ENCODE measurements at places on chromosomes 1 and 21.

DNA sequence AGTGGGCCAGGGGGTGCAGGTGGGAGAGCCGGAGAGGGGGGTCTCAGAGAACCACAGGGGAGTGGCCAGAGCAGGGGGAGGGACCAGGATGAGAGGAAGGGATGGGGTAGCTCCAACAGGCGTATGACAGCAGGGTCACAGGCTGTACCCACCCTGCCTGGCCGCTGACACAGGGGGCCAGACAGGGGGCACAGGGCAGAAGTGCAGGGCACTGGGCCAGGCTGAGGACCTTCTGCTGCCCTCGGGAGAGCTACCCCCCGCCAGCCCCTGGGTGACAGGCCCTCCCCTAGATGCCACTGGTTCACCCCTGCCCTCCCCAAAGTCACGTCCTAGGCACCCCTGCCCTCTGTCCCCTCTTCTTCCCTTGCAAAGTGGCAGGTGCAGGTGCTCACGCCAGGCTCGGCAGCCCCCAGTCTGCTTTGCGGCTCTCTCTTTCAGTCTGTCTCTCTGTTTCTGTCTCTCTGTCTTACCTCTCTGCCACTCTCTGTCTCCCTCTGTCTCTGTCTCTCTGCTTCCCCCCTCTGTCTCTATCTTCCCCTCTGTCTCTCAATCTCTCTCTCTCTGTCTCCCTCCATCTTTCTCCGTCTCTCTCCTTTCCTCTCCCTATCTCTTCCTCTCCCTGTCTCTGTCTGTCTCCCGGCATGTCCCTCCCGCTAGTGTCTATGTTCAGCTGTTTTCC, 48.5 kb downstream of the WNT9A start:
- no peak for DNase-seq

GRCh38 chr1:22848405-22848804, 124.3 kb downstream of the LACTBL1 start:
- no peak for DNase-seq

DNA sequence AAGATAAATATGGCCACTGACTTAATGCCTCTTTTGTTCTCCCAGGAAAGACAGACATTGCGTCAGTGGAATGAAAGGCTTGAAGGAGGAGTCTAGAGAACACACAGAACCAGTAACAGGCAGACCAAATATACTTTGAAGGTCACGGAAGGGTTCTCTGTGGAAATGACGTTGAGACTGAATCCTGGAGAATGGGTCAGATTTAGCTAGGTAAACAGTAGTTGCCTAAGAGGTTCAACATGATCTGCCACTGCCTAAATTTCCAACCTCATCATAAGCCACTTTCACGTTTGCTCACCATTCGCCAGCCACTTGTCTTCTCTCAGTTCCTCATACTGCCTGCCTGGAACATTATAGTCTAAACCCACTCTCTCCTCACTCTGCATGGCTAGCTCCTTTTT, 20.5 kb downstream of the PLA2G4A start:
- DNase-seq = no peak

- no peak for DNase-seq
Observed at GRCh38 chr1:64251971-64252370, 48.5 kb downstream of the UBE2U start.

GRCh38 chr21:39142972-39143371, 40.3 kb downstream of the PSMG1 start:
- DNase-seq = no peak

DNA sequence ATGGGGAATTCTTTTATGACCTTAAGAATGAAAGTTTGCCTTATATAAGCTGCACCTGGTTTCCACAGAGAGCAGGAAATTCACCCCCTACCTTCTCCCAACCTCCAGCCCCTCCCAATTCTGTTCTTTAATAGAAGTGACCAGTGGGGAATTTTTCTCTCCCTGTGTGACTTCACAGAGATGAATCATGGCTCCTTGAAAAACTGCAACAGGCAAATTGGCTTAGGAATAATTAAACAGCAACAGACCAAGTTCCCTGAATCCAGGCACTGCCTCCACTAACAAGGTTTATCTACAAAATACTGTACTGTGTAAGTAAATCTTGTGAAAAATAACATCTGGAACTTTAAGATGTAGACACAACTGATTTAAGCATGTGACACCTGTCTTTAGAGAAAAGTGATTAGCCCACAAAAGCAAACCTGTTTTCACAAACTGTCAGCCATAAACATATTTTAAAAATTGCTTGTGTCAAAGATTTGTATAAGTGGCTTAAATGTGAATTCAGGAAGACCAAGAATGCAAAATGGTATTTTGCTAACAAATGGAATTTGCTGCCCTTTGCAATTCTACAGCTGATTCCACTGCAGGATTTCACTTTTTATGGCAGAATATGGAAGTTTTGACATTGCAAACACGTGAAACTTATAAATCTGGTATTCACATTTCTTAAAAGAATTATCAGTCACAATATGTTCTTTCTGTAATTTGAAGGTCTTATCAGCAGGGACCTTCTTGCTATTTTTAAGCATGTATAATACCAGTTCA, 54.0 kb downstream of the ALG14 start:
- DNase-seq = no peak

DNA sequence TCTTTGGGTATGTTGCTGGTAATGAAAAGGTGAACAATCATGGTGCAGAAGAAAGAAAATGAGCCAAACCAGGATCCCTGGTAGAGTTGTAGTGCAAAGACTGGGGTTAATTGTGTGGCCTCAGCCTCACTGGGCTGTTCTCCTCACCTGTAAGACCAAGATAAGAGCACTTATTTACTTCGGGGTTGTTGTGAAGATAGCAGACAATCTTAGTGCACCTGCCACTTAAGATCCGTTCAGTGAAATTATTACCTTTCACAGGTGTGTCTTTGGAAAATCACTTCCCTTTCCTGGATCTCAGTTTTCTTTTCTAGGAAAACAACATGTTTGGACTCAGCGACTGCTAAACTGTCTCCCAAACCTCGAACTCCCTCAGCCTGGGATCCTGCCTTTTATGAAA, 1.3 kb upstream of the FGGY start:
- DNase-seq = no peak

DNA sequence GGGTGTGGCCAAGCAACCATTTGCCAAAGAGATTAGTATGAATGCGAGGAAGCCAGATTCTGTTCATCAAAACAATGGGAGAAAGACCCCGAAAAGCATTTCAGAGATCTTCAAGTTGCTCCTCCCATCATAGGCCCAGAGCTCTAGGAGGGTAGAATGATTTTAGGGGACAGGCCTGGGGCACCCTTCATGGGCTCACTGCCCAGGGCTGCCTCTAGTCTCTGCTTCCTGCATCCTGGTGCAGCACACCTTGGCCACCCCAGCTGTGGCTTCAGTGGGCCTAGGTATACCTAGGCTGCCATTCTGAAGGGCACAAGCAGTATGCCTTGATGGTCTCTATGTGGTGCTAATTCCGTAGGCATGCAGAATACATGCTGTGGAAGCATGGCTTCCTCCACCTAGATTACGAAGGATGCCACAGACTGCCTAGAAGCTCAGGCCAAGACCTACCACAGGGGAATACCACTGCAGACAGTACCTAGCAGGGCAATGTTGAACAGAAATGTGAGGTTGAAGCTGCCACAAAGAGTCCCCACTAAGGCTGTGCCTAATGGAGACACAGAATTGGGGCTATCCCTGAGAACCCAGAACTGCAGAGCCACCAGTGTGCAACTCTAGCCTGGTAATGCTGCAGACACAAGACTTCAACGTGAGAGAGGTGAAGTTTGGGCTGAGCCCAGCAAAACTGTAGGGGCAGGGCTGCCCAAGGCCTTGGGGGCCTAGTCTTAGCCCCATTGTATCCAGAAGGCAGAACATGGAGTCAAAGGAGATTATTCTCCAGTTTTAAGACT, 158.8 kb downstream of the CLIC6 start:
- DNase-seq = no peak

GRCh38 chr1:119947468-119947867, 51.2 kb upstream of the ADAM30 start:
- no peak for DNase-seq

GRCh38 chr1:12052008-12052573, 11.0 kb upstream of the TNFRSF8 start:
- DNase-seq = no peak

GRCh38 chr1:29370067-29370466, 133.7 kb downstream of the PTPRU start:
- no peak for DNase-seq

DNA sequence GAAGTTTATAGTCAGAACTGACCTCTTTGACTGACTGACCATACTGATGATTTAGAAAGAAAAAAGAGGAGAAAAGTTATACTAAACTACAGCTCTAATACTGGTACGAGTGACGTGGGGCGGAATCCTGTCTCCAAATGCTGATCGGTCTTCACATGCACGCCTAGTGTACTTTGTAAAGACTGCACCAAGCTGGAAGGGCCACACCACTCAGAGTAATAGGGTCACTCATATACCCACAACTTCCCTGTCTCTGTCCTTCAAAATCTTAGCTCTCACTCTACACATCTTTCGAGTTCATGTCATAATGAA, 19.4 kb upstream of the GUCA2A start:
- DNase-seq = no peak

GRCh38 chr1:233998891-233999290, 94.4 kb downstream of the SLC35F3 start:
- DNase-seq = no peak

GRCh38 chr1:3167255-3167654, 98.3 kb downstream of the PRDM16 start:
- no peak for DNase-seq

GRCh38 chr1:119878171-119878570, 18.1 kb downstream of the ADAM30 start:
- DNase-seq = no peak

GRCh38 chr1:53409695-53410094, 49.5 kb upstream of the DMRTB1 start:
- no peak for DNase-seq

GRCh38 chr1:198893141-198893540, 254.3 kb downstream of the PTPRC start:
- no peak for DNase-seq
